COLO829 (cell line): ENCODE measurements at places on chromosomes 5 and 9.

DNA sequence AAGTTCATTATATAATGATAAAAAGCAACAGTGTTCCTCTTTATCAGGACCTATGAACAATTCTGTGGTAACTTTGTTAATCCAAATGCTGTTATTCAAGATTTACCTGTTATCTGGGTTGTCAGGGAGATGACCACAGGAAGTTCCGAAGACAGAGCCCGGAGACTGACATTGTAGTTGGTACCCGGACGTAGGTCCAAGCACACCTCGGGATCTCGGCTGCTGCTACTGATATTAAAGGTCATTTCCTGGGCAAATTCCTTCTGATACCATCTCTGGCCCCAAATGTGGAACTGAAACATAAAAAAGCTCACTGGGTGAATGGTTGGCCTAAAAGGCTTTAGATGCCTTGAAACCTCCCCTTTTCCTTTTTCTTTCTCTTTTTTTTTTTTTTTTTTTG lies 96.7 kb downstream of the SUSD1 start:
- DNase-seq: no peak

- DNase-seq: peak; percentile 26
Measured at GRCh38 chr9:6006749-6007057, 8.7 kb downstream of the RANBP6 start.

- DNase-seq: no peak
Measured at GRCh38 chr9:137074657-137075274, 2.6 kb upstream of the UAP1L1 start.

GRCh38 chr5:63655043-63655442 lies 307.2 kb downstream of the HTR1A start:
- no peak for DNase-seq

- DNase-seq: no peak
Measured at GRCh38 chr5:145762833-145763232, 72.3 kb downstream of the PRELID2 start.

GRCh38 chr5:133387091-133387490 lies 225.2 kb downstream of the FSTL4 start:
- no peak for DNase-seq

- no peak for DNase-seq
Measured at GRCh38 chr5:65555287-65555686, 7.7 kb downstream of the CENPK start.

DNA sequence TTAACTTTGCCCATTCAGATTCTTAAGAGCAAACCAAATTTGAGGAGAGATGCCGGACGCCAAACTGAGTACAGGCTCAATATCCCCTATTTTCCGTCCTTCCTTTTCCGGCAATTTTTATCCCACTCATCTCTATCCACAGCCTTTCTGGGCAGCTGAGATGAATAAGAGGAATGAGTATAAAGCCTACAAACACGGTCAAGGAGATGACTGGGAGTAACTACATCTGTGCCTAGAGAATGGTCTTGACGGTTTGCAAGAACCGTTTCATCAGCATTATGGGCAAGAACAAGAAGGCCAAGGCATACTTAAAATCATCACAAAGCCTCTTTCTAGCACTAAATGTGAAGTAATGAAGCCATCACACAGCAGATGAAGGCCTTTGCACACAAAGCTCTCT lies 227.3 kb downstream of the DCP2 start:
- no peak for DNase-seq

DNA sequence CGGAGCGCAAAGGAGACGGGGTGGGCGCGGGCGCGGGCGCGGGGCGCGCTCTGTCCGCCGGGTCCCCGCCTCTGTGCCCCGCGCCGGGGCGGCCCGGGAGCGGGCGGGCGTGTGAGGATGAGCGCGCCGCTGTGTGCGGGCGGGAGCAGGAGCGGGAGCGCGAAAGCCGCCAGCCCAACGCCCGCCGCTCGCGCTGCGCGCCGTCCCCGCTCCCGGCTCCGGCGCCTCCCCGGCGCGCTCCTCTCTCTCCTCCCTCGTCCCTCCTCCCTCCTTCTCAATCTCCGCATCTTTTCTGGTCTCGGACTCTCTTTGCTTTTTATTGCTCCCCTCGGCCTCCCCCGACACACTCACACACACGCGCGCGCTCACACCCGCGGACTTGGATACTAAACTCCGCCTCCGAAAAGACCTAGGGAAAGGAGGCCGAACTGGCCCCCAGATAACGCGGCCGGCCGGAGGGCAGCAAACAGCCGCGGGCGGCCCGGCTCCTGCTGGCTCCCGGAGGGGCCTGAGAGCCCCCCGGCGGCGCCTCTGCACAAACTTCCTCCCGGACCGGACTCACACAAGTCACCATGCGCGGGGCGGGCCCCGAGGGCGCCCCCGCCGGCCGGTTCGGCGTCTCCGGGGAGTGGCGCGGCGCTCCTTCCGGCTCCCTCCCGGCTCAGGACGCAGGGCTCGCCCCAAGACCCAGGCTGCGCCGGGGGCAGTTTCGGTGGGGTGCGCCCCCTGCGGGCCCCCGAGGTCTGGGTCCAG lies at the start of gene FIBCD1:
FIBCD1 (minus strand) TSS at position 596 of the 753 bp plus-strand sequence. CDS start 640 bp downstream, outside the sequence.
- no peak for DNase-seq

GRCh38 chr5:154206311-154206710 lies 15.8 kb downstream of the GALNT10 start:
- DNase-seq: no peak

DNA sequence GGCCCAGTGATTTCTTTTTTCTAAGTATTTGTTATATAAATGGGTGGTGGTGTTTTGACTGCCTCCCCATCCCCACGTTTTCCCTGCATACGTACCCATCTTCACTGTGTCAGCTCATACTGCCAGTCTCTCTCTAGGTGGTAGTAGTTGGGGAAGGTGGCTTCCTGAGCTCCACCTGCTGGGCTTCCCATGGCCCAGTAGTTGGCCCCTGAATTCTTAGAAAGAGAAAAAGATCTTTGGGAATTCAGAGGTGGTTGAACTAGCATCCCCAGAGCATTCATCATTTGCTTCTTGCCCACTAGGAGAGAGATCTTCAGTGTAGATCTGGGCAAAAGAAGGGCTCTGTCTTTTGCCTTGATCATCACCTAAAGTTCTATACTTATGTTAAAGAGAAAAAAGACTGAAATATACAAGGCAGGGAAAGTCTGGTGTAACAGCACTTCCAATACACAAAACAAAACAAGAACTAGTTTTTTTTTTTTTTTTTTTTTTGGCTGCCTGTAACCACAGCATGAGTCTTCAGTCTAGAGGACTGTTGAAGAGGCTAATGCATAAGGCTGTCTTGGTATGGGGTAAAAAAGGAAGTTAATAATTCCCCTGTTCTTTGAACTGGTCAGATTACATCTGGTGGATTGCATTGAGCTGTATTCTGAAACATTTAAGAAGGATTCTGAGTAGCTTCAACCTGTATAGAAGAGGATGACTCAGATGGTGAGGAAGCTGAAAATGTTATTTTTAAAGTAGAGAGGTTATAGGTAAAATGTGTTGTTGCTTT lies 128.7 kb downstream of the ATG10 start:
- no peak for DNase-seq

DNA sequence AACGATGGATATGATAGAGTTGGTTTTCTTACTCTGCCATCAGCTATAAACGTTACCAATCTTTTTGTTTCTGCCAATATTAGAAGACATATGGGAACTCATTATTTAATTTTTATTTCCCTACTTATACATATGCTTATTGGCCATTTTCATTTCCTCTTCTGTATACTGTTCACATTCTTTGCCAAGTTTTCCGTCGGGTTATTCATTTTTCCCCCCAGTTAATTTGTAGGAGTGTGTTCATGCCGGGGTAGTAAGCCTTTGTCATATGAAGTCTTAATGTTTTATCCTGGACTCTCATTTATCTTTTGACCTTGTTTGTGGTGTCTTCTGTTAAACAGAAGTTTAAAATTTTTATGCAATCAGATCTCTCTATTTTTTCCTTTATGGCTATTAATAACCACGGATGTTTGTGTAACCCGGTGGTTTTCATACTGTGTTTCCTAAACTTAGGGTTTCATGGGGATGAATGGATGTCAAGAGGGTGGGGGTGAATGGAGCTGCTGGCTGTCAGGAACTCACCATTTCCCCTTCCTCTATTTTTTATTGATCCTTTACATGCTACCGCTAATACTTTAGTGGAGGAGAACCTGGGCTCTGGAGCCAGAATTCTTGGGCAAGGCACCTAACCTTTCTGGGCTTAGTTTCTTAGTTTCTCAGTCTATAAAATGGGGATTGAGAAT lies 42.5 kb upstream of the PPARGC1B start:
- no peak for DNase-seq

DNA sequence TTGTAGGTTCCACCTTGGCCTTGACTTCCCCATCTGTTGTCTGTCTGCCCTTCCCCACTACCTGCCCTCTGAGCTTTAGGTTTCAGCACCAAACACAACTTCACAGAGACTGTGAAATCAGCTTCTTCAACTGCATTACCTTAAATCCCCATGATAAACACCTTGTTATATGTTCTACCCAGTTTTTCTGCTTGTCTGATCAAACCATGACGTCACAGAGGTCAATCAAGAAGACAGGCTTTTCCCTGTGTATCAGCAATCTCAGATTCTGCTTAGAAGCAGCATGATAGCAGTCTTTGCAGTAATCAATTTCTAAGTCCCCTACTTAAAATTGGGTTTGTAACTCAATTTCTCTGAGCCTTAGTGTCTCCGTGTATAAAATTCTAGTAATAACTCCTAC lies 175.0 kb downstream of the PLK2 start:
- DNase-seq: no peak

- DNase-seq: no peak
Measured at GRCh38 chr9:118954857-118955256, 414.4 kb downstream of the BRINP1 start.

- peak; percentile 85 for DNase-seq
Measured at GRCh38 chr9:83544002-83544698, 5.9 kb upstream of the FRMD3 start.

- no peak for DNase-seq
Measured at GRCh38 chr5:119453040-119453373, 710 bp downstream of the HSD17B4 start.

DNA sequence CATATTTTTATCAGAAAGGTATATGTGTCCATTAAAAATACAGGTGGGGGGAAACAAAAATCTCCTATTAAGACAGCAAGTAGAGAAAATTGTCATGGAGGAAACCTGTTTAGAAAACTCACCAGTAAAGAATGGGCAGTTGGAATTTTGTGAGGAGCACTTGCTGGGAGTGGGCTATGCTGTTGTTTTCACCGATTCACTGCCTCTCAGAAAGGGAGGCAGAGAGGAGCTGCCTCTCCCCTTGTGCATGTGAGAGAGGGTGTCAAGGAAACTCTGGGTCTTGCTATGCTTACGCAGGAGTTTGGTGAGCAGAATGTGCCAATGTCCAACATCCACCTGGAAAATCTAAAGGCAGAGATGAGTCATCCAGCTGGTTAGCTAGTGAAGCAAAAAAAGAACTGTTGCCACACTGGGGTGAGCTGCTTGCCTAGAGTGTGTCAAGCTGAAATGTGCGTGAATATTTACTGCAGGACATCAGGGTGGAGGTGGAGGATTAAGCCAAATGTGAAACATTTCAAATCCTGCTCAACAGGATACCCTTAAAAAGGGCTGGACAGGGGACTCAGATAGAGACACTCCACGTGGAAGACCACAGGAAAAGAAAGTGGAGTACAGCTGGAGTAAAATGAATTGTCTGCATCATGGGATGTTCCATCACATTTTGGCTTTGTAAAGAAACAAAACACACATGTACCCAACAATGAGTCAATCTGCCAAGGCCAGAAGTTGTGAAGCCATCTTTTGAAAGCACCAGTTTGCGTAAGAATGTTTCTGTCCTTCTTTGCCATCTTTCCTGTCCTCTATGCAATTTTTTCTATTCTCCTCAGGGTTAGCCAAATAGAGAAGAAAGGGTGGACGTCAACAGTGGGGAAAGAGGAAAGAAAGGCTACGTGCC lies 449.7 kb upstream of the MPDZ start:
- no peak for DNase-seq

- no peak for DNase-seq
Measured at GRCh38 chr5:148382961-148383360, 797 bp upstream of the FBXO38 start.

GRCh38 chr9:122090981-122091380 lies 2.1 kb downstream of the TTLL11 start:
- DNase-seq: no peak

GRCh38 chr9:38068701-38069628 lies at the start of gene SHB:
Gene SHB (minus strand): TSS chr9:38069227. CDS start chr9:38068645, 582 bp downstream.
- peak; percentile 43 for DNase-seq

- no peak for DNase-seq
Measured at GRCh38 chr9:130634801-130635200, 29.6 kb upstream of the PRDM12 start.

DNA sequence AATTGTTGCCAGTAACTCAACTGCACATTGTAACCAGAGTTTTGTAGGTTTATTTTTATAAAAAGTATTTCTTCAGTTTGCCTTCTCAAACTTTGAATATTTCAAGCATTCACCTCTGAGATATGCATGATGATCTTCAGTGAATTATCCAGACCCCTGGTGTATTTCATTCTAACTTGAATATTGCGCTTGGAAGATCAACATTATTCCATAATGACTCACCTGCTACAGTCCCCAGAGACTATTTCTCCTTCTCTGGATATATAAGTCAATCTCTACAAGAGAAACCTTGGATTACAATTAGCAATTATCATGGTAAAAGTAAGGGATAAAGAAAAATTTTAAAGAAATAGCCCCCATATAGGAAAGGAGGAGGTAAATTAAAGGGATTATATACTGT lies 1041.0 kb downstream of the TLE1 start:
- DNase-seq: peak; percentile 48

GRCh38 chr9:127467621-127468020 lies 16.3 kb downstream of the LRSAM1 start:
- DNase-seq: no peak

GRCh38 chr9:7405924-7406604 lies 393.5 kb downstream of the DMAC1 start:
- DNase-seq: no peak

DNA sequence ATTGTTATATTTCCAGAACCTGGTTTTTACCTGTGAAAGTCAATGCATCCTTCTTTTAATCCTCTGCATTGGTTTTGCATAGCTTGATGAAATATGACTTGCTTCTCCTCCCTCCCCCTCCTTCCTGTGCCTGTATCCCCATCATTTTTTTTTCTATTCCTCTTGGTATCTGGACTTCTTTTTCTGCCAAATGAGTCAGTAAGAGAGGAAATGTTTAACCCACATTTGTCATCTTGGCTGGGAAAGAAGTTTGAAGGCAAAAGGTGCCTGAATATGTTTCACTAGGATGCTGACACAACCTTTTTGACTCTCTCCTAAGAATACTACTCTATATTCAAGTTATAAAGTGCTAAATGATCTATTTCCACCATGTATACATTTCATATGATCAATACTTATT lies 35.5 kb upstream of the CDKN2B start:
- no peak for DNase-seq

DNA sequence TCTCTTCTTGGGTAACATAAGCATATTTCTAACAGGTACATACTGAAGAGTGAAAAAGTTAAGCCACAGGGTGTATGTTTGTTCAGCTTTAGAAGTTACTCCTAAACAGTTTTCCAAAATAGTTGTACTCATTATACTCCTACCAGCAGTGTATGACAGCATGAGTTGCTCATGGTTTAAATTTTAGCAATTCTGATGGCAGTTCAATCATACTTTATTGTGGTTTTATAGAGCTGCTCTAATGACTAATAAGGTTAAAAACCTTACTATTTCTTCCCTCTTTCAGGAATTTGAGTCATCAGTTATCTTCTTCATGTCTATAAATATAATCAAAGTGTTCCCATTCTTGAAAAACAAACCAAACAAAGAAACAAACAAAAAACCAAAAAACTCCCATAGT lies 81.5 kb downstream of the CAAP1 start:
- no peak for DNase-seq
